NCI-H146 (cell line): ENCODE measurements at places on chromosomes 3 and 15.
A peak's percentile ranks its signal among the peaks of the same experiment; 100 is the strongest.

- no peak for DNase-seq
These were observed 70.3 kb upstream of the ARL8B start for GRCh38 chr3:5051772-5052171.

- no peak for DNase-seq
These were observed 442.9 kb downstream of the EDEM1 start for GRCh38 chr3:5630406-5630805.

- DNase-seq: peak; percentile 72
These were observed 528 bp upstream of the NIT2 start for GRCh38 chr3:100333970-100334487.

- no peak for DNase-seq
These were observed 8.7 kb upstream of the TRIM69 start for GRCh38 chr15:44727485-44728231.

DNA sequence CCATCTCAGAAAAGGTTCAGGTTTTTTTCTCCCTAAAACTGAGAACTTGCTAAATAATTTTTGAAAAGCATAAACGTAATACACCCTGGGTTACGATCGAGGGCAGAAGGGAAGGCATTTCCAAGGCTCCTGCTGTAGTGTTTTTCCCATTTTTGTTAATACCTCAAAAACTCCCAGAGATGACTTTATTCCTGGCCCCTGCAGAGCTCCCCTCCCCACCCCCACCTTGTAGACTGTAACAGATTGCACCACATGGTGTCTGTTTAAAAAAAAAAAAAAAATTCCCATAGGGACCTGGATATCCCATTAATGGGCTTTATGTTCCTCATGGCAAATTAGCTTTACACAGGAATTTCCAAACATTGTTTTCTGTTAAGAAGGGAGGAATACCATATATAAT, 38.2 kb downstream of the FEZF2 start:
- DNase-seq: no peak

- DNase-seq: no peak
These were observed 586.2 kb downstream of the NR2F2 start for GRCh38 chr15:96916750-96917149.

GRCh38 chr3:53137221-53137620, 7.0 kb upstream of the RFT1 start:
- no peak for DNase-seq

GRCh38 chr3:45978006-45978761, 17.4 kb downstream of the FYCO1 start:
- DNase-seq: peak; percentile 62

GRCh38 chr3:193452338-193452737, 73.8 kb upstream of the ATP13A5 start:
- peak; percentile 4 for DNase-seq

- DNase-seq: no peak
These were observed 27.9 kb upstream of the WNT5A start for GRCh38 chr3:55514962-55515361.

DNA sequence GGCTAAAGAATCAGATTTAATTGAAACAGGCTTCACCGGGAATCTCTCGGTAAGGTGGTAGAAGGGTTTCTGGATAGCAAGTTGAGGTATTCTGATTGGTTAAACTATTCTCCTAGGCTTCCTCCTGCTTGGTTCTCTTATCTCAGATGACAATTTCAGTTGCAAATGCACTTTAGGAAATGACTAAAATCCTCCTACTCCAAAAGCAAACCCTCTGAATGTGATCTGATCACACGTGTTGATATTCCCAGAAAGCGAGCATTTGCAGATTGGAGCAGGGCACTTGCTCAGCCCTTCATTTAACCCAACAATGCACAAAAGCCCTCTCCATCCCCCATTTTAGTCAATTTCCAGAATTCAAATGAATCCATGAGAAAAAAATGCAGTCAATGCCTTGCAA, 55.6 kb upstream of the ICE2 start:
- no peak for DNase-seq

- peak; percentile 71 for DNase-seq
These were observed 1.4 kb downstream of the FOXP1 start for GRCh38 chr3:71582036-71582611.

DNA sequence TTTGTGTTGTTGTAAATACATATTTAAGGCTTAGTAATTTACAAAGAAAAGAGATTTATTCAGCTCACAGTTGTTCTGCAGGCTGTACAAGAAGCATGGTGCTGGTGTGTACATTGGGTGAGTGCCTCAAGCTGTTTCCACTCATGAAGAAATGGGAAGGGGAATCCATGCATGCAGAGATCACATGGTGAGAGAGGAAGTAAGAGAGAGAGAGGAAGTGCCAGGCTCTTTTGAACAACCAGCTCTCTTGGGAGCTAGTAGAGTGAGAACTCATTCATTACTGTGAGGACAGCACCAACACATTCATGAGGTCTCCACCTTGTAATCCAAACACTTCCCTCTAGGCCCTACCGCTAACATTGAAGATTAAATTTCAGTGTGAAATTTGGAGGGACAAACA, 909.2 kb downstream of the NSUN3 start:
- DNase-seq: no peak

DNA sequence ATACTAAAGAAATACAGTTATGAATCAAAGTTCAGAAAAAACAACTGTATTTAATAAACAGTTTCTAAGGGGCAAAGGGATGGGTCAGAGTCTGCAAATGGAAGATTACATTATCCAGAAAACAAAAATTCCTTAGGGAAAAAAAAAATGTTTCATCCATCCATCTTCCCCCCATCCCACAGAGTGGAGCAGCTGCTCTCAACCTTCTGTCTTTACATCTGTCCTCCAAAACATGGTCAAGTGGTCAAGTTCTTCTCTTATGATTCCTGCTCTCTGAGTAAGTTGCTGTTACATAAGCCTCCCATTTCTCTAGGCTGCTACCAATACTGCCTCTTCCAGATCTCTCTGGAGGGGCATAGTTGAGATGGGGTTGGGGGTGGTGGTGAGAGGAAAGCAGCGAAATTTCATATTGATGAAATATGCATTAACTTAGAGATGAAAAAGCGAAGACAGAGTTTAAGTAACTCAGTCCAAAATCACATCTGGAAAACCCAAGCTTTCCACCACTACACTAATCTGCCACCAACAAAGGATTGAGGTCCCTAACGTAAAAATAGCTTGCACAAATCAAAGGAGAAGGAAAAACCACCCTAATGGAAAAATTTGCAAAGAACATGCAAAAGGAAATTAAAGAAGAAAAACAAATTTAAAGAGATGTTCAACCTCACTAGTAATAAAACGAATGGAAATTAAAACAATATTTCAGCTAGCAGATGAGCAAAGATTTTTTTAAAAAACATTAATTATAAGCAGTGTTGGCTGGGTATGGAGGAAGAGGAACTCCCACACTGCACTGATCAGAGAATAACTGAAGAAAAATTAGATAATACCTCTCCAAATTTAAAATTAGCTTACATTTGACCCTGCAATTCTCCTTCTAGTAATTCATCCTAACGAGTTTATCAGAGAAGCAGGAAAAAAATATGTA, 109.5 kb downstream of the ST8SIA2 start:
- DNase-seq: no peak

DNA sequence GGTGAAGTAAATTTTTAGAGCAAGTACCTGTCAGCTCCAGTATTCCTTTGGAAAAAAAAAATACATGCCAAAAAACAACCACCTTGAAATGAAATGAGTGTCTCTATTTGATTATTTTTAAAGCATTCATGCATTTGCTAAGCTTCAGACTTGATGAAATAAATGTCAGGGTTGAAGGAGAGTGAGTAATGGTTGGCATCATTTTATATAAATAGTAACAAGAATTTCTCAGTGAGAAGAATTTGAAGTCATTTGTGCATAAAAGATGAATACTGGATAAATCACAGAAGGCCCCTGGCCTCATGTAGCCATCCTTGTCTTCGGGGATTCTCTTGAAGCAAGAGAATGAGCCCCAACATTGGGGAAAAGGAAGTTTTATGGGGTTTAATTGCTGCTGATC, 318.4 kb downstream of the LPP start:
- DNase-seq: no peak
